ENCODE measurements at places on chromosomes 11 and 22.

- DNase-seq, result peak; percentile 75
Observed at GRCh38 chr11:119361056-119361787, 14.7 kb upstream of the MFRP start.

GRCh38 chr11:15826826-15827225 is 529.5 kb downstream of the SOX6 start:
- DNase-seq, result no peak

- DNase-seq, result no peak
Observed at GRCh38 chr11:46345131-46345597, 2.1 kb upstream of the DGKZ start.

DNA sequence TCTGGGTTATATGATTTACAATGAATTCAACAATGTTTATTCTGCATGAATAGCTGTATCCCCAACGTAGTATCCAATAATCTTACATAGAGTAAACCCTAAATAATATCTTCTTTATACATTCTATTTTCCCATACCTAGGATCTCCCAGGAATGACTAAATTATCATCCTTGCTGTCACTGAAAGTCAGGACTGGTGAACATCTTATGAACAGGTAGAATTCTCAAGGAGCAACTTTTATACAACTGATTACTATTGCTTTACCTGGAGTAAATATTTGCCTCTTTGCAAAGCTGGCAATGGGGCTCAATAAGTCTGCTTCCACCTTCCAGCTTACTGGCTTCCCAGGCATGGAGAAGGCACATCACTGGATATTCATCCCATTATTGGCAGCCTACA is at the start of gene OR51B6:
OR51B6 (plus strand) TSS at position 301 of the 400 bp plus-strand sequence; CDS start at position 301, 0 bp downstream.
- DNase-seq, result no peak

DNA sequence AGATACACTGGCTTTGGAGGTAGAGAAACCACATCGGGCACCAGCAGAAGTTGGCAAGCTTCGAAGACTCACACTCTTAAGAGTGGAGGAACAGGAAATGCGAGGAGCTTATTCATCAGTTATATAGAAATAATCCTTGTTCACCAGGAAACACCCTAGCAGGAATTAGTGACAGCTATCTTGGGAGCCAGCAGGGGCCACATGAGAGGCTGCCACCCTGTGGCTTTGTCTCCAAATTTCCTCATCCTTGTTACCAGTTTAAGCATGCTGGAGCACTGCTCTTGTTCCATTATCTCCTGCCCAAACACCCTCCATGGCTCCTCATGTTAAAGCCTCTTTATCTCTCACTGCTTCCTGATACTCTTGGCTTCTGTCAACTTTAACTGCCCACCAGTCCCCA is 131.0 kb downstream of the PLEKHA7 start:
- no peak for DNase-seq

DNA sequence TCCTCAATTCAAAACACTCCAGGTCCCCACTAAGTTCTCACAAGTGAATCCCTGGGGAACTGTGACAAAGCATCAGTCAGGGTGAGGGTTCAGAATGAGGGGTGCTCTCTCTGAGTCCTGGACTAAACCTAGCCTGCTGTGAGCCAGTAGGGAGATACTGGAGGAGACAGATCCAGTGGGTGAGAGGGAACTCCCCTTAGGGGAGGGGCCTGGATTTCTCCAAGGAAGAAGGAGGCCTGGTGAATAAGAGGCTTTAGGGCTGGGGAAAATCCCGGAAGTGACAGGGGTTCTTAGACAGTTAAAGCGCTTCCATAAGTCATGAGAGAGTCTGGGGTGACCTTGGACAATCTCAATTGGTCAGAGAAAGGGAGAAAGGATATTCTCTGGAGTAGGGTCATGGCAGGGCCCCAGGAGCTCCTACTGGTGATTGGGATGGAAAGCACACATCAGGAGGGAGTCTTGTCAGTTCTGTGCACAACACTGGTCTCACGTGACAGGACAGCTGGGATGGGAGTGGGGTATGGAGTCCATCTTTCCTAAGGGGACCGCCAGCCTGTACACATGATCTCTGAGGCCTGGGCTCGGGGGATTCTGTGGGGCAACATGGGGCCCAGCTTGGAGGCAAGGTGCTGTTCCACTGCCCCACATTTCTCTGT is 1.5 kb downstream of the TBC1D10A start:
- peak; percentile 90 for DNase-seq

DNA sequence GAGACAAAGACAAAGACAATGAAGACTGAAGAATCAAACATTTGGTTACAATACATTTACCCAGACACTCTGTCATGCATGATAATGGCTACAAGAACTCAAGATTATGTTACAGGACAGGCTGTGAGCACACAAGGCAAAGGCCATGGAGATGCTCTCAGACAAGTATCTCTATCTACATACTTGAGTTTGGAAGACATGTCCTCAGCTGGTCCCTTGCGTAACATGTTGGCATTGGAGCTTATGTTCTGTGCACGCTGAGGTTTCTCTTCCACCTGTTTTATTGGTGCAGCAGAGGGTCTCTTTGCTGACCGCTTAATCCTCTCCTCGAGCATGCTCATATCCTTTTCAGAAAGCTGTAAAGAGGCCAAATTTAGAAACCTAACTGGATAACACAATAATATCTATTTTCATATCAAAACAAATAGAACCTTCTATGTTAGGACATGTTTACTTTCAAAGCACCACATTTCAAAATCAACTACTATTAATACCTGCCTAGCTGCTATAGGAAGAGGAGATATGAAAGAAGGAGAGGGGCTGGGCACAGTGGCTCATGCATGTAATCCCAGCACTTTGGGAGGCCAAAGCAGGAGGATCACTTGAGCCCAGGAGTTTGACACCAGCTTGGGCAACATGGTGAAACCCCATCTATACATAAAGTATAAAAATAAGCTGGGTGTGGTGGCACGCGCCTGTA is 41.6 kb downstream of the F2 start:
- no peak for DNase-seq

DNA sequence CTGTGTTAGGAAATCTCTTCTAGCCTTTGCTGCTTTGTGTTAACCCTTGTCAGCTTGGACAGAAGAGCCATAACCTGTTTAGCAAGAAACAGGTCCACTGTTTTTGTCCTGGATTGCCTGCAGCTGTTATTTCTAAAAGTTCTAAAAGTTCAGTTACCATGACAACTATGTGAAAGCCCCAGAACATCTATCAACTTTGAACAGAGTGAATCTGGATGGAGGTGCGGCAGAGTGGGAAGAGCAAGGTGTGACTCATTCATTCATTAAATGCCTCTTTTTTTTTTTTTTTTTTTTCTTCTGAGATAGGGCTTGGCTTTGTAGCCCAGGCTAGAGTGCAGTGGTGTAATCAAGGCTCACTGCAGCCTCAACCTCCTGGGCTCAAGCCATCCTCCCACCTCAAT is 50.5 kb downstream of the RBX1 start:
- peak; percentile 22 for DNase-seq

DNA sequence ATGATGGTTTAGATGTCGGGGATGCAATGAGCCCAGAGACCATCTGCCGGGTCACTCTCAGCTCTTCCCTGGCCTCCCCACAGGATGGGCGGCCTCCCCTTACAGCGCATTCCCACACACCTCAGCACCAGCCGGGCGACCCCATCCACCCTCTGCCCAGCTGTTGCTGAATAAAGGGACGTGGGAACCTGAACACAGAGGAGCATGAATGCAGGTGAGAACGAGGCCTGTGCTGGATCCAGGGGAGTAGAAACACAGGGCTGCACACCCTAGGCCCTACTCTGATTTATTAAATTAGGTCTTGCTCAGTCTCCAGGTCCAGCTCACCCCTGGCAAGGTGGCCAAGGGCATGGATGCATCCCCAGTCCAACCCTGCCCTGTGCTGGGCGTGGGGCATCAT is 180.5 kb downstream of the CTTN start:
- DNase-seq, result no peak

DNA sequence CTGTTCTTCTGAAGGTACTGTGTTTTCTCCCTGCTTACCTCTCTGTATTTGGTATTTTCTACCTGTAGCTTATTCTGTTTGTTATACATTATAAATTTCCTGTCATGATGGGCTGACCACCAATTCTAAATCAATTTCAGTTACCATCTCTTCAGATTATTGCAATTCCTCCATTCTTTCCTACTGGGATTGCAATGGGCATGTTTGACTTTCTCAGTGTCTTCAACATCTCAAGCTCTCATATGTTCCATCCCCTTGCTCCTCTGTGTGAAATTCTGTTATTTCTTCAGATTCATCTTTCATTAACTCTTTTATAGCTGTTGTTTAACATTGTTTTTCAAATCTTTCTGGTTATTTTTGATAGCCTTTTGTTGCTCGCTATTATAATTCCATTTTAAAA is 15.5 kb upstream of the C22orf39 start:
- DNase-seq, result no peak

DNA sequence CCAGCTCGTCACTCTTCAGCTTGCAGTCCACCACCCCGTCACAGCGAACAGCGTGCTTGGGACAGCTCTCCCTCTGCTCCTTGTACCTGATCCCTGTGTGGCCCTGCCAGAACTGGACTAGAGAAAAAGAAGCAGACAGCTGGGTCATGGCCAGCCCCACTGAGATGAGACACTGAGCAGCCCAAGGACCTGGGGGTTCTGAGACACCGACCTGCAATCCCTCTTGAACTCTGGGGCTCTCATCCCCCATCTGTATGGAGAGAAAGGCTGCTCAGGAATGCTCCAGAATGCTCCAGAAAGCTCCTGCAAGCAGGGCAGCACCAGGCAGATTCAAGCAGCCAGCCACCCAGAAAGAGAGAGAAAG is 14.8 kb downstream of the TMPRSS13 start:
- DNase-seq, result no peak

GRCh38 chr11:119377961-119378667 is 3.4 kb downstream of the USP2 start:
- no peak for DNase-seq

- DNase-seq, result no peak
Observed at GRCh38 chr11:38646382-38646781, 2048.3 kb upstream of the RAG2 start.

DNA sequence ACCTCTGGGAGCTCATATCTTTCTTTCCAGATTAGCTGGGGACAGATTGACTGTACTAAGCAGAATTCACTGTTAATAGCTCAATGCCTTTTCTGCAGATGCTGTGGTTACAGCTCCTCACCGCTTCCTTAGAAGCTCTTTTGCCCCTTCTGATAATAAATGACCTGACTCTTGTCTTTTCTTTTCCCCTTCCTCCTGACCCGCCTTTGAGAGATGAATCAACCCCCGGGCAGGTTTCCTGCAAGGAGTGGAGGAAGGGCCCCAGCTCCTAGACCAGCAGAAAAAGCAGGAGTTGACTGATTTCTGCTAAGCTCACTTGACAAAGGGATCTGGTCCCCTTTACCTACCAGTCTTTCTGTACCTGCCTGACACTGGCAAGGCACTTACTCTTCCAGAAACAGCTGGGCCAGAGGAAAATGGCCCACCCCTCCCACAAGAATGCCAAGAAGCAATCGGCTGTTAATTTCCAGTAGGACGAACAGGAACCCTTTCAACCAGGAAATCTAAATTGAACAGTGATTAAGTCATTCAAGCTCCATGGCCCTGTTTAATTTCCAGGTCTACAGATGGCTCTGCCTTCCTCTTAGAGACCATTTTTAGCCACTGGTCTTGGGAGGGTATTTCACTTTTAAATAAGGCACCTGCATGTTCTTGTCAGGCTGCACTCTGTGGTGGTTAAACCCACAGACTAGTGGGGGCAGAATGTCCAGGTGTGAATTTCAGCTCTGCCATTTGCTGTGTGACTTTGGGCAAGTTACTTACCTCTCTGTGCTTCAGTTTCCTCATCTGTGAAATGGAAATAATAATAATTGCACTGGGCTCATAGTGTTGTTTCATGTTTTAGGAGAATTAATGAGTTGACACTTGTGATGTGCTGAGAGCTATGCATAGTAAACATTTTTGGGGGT is 67.5 kb downstream of the PRR5L start:
- DNase-seq, result no peak

GRCh38 chr11:114088836-114089235 is 29.3 kb downstream of the ZBTB16 start:
- no peak for DNase-seq

DNA sequence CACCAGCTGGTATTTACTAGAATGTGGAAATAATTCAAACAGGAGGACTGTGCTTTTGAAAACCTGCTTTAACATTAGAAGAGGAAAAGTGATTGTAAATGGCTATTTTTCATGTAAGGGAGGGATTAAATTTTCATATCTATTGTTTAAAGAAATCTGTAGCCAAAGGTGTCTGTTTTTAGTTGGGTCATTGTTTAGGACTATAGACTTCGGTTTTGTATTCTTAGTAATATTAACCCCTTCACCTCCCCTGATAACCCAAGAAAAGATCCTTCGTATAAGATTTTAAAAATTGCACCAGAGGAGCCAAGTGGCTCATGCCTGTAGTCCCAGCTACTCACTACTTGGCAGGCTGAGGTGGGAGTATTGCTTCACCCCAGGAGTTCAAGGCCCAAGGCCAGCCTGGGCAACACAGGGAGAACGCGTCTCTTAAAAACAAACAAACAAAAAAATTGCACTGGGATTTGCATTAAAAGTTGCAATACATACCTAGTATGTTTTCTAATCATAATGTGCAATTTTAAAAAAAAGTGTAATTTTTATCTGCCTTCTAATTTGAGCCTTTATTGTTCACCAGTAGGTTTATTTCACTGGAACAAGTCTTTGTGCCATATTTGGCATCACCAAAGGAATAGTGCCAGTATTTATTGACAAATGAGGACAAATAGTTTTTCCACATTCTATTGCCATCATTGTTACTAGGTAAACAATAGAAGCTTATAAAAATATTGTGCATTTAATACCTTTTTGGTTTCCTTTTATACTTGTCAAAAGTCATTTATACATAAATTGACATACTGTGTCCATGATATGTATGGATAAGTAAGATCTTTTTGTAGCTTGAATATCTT is 34.3 kb downstream of the MTMR3 start:
- DNase-seq, result no peak

GRCh38 chr22:46454504-46455269 is 82.7 kb downstream of the CELSR1 start:
- peak; percentile 8 for DNase-seq

- DNase-seq, result no peak
Observed at GRCh38 chr11:4768094-4768493, 1.6 kb downstream of the OR51F1 start.

GRCh38 chr11:39177678-39178077 is 2281.8 kb downstream of the LRRC4C start:
- DNase-seq, result no peak

DNA sequence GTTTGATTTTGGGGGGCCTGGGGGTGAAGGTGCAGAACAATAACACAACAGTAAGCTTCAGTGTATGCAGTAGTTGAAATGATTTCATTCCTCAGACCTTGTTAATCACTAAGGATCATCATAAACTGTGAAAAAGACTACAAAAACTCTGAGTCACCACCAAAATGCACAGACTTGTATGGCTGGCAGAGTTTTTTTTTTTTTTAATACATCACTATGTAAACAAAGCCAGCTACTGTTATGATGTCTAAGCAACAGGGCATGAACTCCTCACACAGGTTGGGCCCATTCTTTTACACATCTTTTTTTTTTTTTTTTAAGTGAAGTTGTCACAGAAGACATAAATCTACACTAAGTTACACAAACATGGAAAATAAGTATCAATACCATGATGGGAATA is 311.9 kb downstream of the GUCY1A2 start:
- peak; percentile 86 for DNase-seq

DNA sequence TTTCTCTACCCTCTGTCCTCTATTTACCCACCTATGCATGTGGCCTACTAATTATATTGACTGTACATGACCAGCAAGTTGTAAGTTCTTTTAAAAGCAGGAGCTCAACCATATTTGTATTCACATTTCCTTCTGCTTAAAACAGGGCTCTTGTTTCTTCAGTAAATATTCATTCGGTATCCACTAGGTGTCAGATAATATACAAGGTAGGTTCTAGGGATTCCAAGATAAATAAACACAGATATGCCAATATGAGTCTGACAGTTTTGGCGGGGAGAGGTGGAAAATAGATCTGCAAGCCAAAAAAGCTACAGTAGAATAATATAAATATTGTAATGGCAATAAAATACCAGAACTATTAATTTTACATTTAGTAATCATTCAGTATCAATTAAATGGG is 15.3 kb upstream of the RAB30 start:
- no peak for DNase-seq

All from fibroblast of skin of back (primary cell).